Neural progenitor cell (in vitro differentiated cells): ENCODE measurements at places on chromosomes 1 and 21.
A peak's percentile ranks its signal among the peaks of the same experiment; 100 is the strongest.

DNA sequence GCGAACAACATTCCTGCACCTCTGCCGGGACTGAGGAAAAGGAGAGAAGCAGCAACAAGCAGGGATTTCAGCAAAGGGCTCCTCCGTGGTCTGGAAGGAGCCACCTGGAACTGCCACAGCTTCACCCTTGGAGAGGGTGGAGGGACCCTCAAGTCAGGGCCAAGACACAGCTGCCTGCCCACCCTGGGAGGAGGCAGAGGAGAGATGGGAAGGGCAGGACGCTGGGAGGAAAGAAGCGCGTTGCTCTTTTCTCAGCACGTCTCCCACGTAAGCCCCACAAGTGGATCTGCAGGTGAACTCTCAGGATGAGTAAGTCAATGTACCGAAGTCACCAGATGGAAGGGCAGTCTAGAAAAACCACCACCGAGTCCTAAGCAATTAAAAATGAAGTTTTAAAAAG is 39.6 kb downstream of the SLC19A1 start:
- DNase-seq: no peak

DNA sequence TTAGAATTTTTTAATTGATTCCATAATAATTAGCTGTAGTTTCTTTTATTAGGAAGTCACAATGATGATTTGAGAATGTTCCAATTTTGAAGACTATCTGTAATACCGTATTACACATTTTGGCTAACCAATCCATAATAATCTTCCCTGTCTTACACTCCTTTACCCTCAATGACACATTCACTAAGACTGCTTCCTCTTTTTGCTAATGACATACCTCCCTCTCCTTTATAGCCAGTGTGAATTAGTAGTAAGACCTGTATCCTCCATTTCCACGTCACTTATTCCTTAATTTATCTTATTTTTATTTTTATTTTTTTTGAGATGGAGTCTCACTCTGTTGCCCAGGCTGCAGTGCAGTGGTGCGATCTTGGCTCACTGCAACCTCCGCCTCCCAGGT is 10.1 kb downstream of the KDM1A start:
- DNase-seq: no peak

GRCh38 chr1:54791880-54792522 is 9.1 kb downstream of the TTC22 start:
- peak; percentile 73 for DNase-seq

DNA sequence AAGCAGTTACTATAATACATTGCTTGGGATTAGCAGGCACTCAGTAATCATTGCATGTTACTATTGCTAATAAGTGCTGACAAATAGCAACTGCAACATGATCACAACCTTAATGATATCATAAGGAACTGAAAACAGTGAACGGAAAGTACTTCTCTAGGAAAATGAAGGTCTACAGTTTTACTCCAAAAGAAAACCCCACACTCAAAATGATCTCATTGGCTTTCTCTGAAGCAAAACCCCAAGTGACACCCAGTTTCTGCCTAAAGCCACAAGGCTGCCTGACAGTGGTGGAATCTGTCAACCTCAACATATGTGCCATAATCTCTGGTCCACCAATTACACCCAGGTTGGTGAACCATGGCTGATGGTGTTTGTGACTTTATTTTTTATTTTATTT is 137.6 kb downstream of the PTGER3 start:
- DNase-seq: no peak

GRCh38 chr1:18021242-18021641 is 86.4 kb upstream of the IGSF21 start:
- DNase-seq: no peak

DNA sequence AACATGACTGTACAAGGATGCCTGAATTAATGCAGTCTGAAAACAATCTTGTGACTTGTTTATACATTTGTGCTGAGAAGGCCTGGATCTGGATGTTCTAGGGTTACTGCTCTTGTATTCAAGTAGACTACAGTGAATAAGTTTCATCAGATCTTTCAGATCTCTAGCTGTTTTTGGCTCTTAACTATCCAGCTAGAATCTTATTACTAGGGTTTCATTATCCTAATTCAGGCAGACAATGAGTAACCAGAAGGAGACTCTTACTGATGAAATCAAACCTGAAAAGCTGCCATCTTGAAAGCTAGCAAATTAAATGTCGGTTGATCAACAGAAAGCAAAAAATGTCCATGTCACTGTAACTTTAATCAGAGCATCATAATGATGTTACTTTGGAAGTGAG is 112.5 kb upstream of the KCNK2 start:
- no peak for DNase-seq

GRCh38 chr21:33208534-33208933 is 21.2 kb upstream of the IFNAR2 start:
- DNase-seq: no peak

DNA sequence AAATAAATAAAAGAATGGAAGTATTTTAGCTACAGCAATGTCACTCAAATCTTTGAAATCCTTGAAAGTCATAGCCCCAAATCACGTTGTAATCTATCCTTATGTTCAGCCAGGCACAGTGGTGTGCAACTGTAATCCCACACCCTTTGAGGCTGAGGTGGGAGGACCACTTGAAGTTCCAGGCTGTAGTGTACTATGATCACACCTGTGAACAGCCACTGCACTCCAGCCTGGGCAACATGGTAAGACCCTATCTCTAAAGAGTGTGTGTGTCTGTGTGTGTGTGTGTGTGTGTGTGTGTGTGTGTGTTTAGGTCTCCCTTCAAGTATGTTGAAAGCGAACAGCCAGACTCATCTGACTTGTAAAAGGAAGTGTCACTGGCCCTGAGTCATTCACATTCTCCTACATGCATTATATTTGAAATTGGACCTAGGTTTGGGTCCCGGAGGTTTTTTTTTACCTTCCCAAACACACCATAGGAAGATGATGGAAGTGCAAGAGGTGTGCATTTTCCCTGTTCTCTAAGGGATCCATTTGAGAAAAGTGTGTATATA is 50.1 kb downstream of the ZNF281 start:
- DNase-seq: no peak

DNA sequence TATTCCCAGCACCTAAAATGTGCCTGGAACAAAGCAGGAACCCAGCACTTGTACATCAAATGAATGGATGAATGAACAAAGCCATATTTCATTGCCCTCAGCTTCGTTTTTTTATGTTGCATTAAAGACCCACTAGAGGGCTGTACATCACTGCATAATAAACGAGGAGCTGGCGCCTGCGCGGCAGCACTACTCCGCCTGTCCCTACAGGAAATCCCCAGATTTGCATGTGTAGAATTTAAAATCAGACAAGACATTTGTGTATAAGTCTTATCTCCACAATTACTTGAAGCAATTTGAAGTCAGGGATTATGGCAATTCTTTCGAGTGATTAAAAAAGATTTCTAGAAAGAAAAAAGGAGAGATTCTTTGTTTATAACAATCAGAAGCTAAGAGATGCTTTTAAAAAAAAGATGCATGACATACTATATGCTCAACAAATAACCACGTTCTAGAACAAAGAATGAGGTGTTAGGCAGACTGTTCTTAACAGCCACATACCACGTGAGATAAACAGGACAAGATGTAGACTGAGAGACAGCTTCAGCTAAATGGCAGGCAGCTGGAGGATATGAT is 5.4 kb upstream of the NEK2 start:
- DNase-seq: peak; percentile 85

- DNase-seq: no peak
These were observed 61.0 kb downstream of the RUNX1 start for GRCh38 chr21:34988139-34988538.

DNA sequence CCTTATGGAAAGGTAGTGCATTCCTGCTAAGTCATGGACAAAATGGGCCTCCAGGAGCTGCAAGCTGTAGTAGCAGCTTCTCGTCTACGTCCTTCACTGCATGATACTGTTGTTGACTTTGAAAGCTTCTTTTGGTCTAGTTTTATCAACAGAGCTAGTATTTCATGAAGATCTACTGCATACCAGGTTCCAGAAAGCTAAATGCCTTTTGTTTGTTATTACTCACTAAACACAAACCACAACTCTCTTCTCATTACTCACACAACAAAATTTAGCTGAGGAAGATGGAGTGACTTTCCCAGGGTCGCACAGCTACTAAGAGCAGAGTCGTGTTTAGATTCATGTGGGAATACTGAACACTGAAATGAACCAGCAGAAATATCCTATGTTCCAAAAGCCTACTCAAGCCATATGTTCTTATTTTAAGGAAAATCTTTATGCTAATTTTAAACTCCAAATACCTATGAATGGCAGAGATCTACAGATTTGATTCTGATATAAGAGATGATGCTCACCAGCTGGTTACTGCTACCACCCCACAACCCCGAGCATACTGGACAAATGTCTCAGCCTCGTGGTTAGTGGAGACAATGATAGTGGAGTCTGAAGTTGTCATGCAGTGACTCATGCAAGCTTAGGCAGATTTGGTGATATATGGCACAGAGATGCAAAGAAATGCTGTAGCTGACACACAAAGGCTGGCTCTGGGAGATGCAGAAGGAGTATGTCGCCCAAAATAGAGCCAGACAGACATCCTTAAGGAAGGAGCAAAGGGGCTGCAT is 20.6 kb downstream of the PGBD2 start:
- DNase-seq: no peak

- DNase-seq: no peak
These were observed 838 bp downstream of the OR2C3 start for GRCh38 chr1:247535402-247535801.

GRCh38 chr21:10464975-10465374 is 56.4 kb upstream of the TPTE start:
- no peak for DNase-seq

- no peak for DNase-seq
These were observed 60.1 kb upstream of the TARBP1 start for GRCh38 chr1:234538930-234539649.

DNA sequence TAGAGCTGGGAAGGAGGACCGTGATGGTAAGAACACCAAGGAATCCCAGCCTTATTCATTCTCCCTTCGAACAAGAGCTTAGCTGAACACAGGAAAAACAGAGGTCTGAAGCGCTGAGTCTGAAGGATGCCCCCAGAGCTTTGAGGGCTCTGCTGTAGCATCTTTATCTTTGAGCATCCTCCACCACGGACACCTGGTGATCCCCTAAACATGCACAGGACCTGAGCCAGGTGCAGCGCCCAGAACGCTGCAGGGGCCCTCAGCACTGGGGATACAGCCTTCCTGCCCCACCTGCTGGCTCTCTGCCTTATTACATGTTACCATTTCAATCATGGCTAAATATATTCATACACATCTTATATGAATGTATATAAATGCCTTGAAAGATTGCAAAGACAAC is 7.7 kb upstream of the GPATCH4 start:
- DNase-seq: peak; percentile 58

- DNase-seq: no peak
These were observed 63.7 kb upstream of the B3GALNT2 start for GRCh38 chr1:235567812-235568503.

DNA sequence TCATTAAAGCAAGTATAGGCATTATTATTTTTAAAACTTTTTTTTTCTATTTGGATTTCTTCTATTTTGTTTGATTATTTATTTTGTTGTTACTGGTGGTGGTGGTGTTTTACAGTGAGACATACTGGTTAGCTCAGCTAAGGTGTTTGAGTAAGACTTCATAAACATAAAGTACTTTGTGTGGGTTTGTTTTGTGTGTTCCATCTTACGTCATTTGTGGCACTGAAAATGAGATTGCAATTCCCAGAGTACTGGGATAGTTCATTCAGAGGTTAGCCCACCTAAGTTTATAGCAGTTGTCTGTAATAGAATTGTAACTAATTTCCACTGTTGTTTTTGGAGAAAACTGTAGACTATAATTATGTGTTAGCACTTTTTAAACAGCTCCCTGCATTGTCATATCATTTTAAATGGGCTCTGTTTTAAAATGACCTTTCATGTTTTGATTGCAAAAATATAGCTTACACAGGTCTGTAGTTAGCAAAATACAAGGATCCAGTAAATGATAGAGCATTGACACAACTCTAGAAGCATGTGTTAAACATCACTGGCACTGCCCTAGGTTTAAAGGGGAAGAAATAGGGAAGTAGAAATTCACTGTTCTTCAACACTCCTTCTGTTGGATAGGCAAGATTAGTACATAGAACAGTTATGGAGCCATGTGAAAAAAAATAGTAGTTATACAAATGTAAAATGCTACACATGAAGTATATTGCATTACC is 171.7 kb downstream of the NFIA start:
- no peak for DNase-seq
